ENCODE measurements at places on chromosomes 3 and 15.
A peak's percentile ranks its signal among the peaks of the same experiment; 100 is the strongest.

DNA sequence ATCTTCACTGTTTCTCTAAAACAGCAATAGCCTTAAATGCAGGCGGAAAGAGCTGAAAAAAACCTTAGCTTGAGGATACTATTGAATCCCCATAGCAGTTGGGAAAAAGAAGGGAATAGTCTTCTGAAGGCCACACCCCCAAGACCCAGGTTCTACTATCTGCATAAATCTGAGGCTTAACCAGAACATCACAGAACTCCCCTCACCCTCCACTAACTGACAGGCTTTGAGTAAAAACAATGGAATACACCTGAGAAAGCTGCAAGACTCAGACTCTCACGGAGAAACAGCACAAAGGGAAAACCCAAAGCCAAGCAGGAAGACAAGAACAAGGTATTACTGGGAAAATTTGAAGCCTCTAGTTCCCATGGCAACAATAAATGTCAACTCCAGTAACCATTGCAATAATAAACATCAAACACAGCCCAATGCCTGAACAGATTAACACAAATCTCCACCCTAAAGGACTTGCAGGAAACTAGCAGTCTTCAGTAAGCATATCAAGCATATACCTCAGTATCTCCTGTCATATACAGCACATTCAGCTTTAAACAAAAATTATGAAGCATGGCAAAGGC is 56.4 kb downstream of the TMCC1 start:
- no peak for DNase-seq

DNA sequence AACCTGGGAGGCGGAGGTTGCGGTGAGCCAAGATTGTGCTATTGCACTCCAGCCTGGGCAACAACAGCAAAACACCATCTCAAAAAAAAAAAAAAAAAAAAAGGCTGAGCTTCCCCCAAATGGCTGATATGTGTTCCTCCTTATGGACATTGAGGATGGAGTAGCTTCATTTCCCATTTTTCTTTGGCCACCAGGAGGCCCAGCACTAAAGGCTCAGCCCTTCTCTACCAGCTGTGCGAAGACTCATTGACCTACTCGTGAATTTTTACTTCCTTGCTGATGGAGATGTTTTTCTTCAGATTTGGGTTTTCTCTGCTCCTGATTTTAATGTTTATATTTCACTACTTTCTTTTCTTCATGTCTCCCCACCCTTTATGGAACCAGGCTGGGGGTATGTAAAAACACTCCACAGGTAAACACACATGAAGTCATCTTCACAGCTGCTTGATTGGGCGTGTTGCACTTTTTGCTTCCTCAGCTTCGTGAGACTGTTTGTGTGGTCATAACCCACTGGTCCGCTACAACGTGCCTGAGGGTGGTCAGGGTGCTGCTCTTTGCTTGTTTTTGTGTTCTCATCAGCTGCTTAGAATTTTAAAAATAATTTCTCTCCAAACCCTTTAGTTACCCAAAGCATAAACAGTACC is 13.5 kb downstream of the SEMA4B start:
- no peak for DNase-seq

DNA sequence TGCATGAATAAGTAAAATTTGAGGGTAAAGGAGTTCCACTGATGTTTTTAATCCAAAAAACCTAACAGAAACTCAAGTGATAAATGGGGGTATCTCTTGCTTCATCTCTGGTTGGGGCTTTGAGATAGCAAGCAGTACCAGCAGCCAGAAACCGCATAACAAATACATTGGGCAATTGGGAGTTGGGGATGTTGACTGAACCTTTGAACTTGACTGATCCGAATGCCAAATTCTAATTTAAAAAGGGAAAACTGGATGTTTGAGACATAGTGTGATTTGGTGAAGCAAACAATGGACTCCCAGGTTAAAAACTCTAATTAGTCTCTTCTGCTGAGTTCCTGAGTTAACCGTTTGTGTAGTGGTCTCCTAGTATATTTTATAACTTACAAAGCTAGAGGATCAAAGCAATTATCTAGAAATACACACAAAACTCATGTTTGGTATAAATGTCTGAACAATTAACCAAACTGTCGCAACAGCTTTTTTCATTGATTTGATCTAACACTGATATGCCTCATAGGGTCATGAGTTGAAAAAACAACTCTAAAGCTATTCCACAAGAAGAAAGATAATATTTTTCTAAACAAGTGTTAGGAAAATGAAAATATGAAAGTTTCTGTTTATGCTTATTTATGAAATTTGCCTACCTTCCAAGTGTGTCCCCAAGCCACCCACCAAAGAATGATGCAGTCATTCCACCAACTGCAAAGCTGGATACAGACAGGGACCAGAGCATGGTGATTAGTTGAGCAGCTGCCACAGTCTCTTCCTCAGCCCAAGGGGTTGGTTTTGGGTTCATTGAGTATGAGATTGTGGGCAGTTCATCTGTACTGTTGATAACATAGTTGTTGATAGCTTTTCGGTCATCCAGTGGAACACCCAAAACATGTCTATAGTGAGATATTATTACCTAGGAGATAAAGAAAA is 12.4 kb downstream of the SLC2A2 start:
- DNase-seq, result no peak

GRCh38 chr15:77226652-77227051 is 155.7 kb upstream of the TSPAN3 start:
- no peak for DNase-seq

DNA sequence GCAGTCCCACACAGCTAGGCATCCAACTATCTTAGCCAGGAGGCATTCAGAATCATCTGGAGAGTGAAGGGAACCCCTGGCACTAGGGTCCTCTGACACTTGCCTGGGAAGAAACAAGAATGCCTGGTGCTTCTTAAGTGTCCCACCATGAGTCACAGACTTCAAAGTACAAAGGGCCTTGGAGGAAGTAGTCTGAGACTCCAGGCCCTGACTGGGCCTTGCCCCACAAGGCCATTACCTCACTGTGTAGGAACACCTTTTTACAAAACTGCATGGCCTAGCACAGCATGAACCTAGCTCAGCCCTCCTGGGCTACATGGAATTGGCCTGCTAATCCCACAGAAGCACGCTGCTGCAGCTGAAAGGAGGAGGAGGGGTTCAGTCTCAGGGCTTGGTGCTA is 104.5 kb upstream of the SLCO2A1 start:
- no peak for DNase-seq

- DNase-seq, result no peak
Observed at GRCh38 chr15:42240823-42241222, 32.2 kb upstream of the GANC start.

DNA sequence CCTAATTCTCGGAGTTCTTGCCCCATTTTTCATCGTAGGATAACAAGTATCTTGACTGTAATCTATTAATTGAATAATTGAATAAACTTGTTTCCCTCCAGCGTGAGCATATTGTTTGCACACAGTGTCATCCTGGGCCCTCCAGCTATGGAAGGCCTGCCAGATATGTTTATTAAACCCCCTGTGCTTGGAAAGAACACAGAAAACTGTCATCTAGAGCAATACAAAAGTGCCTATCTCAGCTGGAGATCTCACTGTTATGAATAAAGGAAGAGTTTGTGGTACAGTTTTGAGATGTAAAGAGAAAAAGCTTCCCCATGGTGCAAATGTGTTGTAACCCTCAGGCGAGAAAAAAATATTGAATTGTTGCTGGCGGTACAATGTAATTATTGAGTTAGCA is 405.9 kb downstream of the SOX2 start:
- no peak for DNase-seq

GRCh38 chr3:143060906-143061305 is 58.7 kb upstream of the CHST2 start:
- peak; percentile 55 for DNase-seq

GRCh38 chr3:171187706-171188290 is 161.3 kb upstream of the SLC2A2 start:
- DNase-seq, result no peak

DNA sequence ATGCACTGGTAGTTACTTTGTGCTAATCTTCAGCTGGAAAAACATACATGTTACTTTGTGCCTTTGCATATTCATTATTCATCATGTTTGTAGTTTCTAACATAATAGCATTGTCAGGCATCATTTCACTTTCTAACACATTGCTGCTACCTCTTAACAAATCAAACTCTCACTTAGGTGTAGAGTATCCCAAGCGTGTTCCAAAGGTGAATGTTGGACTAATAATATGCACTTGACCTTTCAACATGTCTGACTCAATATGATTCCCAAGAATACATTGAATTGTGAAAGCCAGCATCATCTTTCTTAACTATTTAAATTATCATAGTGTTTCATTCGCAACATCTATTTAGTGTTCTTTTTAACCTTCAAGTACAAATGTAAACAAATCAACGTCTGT is 211.6 kb downstream of the BBX start:
- DNase-seq, result no peak

- no peak for DNase-seq
Observed at GRCh38 chr3:147002721-147003120, 397.6 kb upstream of the PLSCR5 start.

DNA sequence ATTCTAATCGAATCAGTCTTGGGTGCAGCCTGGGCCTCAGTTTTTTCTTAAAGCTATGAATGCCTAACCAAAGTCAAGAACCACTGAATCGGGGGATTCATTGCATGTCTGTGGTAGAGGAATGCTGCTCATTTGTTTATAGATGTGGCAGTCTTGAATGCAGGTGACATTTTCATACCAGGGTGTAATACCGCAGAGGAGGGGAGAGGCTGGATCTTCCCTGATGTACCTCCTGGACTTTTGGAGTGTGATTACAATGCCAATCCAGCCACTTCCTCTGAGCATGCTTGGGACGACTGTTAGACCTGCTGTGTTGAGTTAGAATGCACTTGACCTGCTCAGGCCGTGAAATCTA is 42.7 kb downstream of the GOLGA6A start:
- DNase-seq, result no peak

- no peak for DNase-seq
Observed at GRCh38 chr15:23518104-23518503, 47.4 kb upstream of the MKRN3 start.

GRCh38 chr3:29382409-29382808 is 101.5 kb downstream of the RBMS3 start:
- no peak for DNase-seq

DNA sequence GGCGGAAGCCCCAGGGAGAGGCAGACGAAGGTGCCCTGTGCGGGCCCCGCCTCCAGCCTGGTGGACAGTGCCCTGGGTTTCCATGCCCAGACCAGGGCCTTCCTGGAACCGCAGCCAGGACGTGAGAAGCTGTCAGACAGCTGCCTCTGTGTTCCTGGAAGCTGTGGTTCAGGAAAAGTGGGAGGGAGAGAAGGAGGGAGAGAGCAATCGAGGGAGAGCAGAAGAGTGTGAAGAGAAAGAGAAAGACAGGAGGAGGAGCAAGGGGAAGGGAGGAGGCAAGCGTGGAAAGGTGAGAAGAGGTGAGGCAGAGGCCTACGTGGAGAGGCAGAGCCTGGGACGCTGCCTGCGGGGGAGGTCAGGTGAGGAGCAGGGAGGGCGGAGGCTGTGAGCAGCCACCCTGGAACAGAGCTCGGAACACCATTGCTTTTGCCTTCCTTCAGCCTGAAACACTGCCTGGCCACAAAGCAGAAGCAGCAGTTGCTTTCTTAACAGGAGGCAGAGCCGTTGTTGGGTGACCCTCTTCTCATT is 18.6 kb downstream of the ZDHHC19 start:
- DNase-seq, result peak; percentile 34

GRCh38 chr15:71811036-71811736 is 832 bp downstream of the NR2E3 start:
- DNase-seq, result no peak

GRCh38 chr3:142946861-142947260 is 16.6 kb downstream of the PAQR9 start:
- DNase-seq, result no peak

DNA sequence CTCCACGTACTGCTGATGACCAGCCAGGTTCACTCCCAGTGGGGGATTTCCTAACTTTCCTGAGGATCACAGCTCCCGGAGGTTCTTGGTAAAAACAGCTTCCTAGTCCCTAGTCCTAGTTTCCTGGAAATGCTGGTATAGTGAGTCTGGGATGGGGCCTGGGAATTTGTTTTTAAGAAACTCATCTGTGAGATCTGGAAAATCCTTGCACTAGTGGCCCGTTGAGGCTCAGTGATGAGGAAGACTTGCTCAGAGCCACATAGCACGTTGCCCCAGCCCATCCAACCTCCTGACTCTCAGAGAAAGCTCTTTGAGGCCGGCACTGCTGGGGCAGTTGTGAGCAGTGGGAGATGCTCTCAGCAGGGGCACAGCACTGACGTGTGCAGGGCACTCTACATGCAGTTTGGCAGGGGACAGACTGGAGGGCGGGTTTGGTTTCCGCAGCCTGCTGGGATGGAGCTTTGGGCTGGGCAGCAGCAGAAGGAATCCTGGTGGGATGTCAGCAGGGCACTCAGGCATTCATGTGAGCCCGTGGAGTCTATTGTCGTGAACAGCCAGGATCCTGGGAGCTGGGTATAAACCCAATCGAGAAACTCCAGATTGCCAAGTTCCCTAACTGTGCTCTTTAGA is 31.6 kb downstream of the SAXO2 start:
- no peak for DNase-seq

All from GM12864 (cell line).